Activated T-helper 1 cell treated with Interleukin-2 at 50 U/mL for 16 hours (primary cell): ENCODE measurements at places on chromosomes 6 and 20.

DNA sequence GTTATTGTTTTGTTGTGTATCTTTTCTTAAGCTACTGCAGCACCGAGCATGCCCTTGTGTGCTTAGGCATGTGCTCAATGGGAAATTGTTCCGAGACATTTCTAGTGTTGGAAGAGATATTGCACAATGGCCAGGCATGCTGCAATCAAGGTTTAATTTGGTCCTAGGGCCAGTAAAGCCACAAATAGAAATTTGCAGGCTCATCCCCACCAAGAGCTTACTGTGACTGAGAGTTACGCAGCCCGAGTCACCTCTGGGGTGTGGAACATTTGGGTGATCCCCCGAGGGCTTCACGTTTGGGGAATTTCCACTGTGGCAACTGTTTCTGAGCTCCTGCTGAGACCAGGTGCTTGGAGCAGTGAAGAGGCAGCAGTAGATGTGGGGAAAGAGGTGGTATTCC is 65.8 kb downstream of the ADTRP start:
- DNase-seq: no peak

GRCh38 chr20:5279661-5280060 is 37.1 kb downstream of the PROKR2 start:
- DNase-seq: no peak

- DNase-seq: no peak
These were observed 49.2 kb upstream of the BLCAP start for GRCh38 chr20:37576911-37577310.

GRCh38 chr6:28588666-28589065 is 63.0 kb downstream of the GPX5 start:
- DNase-seq: no peak

- DNase-seq: no peak
These were observed 11.3 kb downstream of the NPEPL1 start for GRCh38 chr20:58703765-58704371.

GRCh38 chr20:44186674-44187053 is 324 bp downstream of the JPH2 start:
- no peak for DNase-seq

GRCh38 chr6:166591961-166592520 is 5.6 kb upstream of the RAMACL start:
- DNase-seq: no peak

DNA sequence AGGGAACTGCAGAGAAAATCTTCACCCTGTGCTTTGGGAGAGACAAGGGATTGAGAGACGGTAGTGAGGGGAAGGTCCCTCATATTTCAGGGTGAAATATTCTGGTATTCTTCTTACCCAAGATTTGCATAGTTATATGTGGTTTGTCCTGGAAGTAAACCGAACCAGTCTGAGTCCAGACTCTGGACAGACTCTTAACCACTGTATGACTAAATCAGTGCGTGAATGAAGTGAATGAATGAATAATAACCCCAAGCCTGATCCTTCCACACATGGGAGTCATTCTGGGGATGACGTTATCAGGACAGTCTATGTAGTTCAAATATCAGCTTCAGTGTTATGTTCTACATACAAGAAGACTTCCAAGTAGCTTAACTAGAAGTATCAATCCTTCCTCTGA is 690.7 kb downstream of the KIF16B start:
- no peak for DNase-seq

DNA sequence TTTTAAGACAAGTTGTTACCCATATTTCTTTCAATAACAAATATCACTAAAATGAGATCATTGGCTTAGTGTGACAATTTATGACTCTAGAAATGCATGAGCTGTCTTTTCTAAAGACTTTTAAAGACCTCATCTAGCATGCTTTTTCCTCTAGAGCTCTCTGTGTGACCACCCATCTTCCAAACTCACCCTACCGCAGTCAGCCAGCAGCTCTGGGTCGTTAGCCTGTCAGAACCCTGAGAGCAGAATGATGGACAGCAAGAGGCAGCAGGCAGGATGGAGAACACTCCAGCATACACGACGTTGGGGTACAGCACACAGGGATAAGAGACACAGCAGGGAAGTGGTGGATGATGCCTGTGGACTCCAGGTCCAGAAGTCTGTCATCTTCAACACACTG is 45.1 kb upstream of the TBX18 start:
- DNase-seq: no peak

DNA sequence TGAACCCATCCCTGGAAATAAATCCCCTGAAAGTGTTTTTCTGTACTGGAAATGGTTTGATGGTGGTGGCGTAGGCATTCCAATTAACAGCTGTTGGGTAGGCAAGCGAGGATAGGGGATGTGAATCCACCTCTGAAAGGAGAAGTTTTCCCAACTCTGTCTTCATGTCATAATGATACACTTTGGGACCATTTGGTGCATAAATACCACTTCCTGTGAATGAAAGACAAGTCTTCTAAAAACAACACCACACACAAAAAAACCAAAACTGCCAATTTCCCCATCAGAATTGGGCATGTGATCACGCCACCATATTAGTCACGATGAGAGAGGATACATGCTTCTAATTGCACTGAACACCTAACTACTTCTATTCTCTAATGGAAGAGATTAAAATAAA is 6.4 kb downstream of the VNN2 start:
- no peak for DNase-seq

- no peak for DNase-seq
These were observed 646.5 kb downstream of the TENT5A start for GRCh38 chr6:81105998-81106397.

GRCh38 chr6:71404145-71404966 is 115.7 kb downstream of the OGFRL1 start:
- no peak for DNase-seq

GRCh38 chr6:43181942-43182860 is at the start of gene CUL9:
Gene CUL9 (plus strand): TSS chr6:43182196. CDS start chr6:43184311, 2,115 bp downstream.
- DNase-seq: peak; percentile 72

DNA sequence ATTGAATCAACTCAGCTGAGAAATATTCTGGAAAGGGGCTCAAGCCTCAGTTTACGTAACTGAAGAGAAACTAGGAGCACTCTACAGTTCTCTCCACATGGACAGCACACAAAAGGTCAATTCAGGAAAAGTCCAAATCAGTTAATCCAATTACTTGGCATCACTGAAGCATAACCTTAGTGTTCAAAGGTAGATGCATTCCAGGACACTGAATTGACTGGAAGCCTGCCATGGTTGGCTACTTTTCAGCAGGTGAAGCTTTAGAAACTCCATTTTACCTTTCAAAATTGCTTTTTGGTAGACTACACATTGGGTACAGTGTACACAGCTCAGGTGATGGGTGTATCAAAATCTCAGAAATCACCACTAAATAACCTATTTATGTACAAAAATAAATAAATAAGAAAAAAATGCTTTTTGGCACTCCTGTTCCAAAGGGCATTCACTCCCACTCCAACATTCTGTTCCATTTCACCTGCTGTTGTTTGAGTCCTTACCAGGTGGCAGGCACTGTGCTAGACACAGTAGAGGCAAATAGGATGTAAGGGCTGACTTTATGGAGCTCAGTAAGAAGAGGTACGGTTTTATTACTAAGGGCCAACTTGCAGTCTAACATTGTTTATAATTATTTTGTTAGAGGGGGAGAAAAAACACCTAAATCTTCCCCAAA is 153.4 kb downstream of the FAXC start:
- no peak for DNase-seq

DNA sequence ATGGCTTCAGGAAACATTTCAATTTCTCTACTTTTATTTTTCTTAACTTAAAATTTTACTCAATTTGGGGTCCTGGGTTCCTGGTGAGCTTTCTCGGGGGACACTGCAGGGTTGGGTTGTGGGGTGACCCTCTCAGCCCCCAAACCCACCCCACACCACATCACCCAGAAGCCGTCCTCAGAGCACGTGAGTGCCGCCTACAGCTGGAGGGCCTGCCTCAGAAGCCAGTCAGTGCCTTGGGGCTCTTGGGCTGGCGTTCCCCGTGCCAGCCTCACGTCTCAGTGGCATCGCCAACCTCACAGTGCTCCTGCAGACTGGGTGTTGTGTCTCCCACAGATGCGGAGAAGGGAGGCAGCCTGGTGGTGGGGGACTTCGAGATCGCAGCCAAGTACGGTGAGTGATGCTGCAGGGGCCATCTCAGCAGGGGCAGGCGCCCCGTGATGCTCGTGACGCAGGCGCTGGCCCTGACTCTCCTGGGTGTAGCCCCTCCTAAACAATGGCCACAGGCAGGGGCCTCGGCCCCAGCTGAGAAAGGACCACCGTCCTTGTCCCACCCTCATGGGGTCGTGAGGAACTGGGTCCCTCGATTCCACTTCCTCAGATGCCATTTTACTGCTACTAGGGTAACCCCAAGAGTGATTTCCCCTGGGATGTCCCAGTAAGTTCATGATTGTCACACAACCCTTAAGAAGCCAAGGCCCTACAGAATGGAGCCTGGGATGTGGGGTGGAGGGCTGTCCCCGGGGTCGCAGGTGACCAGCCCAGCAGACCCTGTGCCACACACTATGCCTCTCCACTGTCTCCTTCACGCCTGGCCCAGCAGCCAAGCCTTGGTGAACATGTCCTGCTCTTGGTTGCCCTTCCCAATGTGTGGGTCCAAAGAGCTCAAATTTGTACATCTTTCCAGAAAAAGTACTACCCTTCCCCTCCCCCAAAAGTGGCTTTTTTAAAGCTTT is 23.8 kb upstream of the PYGB start:
- no peak for DNase-seq

- DNase-seq: no peak
These were observed 45.5 kb downstream of the SLC9A8 start for GRCh38 chr20:49858076-49858585.

- peak; percentile 48 for DNase-seq
These were observed 746 bp downstream of the BACH2 start for GRCh38 chr6:90295854-90296340.

- no peak for DNase-seq
These were observed 442.1 kb upstream of the EYS start for GRCh38 chr6:66149132-66149531.

- no peak for DNase-seq
These were observed 33.6 kb downstream of the RPRD1B start for GRCh38 chr20:38066969-38067716.

DNA sequence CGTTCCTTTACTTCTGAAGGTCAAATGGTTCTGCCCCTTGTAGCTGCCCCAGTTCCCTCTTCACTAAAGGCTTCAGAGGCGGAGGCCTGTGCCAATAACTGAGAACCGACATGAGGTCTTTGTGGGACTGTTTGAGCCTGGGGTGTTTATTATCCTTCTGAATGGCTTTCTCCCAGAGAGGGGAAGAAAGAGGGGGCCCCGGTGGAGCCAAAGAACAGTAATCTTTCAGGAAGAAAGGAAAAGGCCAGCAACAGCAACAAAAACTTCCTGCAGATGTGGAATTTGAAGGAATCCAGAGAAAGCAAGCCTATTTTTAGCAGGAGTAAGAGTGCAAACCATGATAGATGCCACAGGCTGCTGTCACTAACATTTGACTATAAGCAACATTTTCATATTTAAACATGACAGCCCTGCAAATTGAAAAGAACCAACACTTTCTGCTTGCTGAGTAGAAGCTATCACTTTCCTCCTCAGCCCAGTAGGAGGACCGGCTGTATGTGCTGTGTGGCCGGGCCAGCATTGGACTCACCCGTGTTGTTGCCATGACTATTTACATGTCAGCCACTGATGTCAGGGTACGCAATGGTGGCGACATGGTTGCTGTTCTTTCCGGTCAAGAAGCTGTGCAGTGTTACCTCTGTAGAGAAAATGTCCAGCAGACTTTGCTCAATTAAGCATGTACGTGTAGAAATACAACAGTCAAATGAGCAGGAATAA is 121.3 kb downstream of the SOBP start:
- DNase-seq: no peak

GRCh38 chr20:37789408-37789807 is 95.6 kb downstream of the CTNNBL1 start:
- DNase-seq: no peak

- DNase-seq: no peak
These were observed 102.7 kb upstream of the ID4 start for GRCh38 chr6:19734519-19734918.

- no peak for DNase-seq
These were observed 120.3 kb downstream of the LCA5 start for GRCh38 chr6:79416931-79417330.

DNA sequence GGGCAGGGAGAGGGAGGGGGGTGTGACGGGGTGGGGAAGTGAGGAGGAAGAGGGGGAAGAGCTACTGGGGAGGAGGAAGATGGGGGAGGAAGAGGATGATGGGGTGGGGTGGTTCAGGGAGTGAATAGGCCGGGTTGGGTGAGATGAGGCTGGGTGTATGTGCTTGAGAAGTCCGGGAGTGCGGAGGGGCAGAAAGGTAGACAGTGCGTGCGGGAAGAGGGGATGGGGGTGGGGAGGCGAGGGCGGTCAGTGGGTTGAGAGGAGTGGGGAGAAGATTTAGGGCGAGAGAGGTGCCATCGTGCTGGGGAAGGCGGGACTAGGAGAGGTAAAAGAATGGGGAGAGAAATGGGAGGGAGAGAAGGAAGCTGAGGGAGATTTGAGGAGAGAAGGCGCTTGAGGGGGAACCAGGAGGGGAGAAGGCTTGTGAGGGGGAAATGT is 30.9 kb upstream of the NOTCH4 start:
- no peak for DNase-seq

GRCh38 chr6:105593805-105594671 is 191.2 kb upstream of the PREP start:
- DNase-seq: no peak
